ENCODE measurements at places on chromosomes 11 and 22.

- no peak for DNase-seq
These were observed 79.7 kb upstream of the WNT7B start for GRCh38 chr22:46056546-46057245.

DNA sequence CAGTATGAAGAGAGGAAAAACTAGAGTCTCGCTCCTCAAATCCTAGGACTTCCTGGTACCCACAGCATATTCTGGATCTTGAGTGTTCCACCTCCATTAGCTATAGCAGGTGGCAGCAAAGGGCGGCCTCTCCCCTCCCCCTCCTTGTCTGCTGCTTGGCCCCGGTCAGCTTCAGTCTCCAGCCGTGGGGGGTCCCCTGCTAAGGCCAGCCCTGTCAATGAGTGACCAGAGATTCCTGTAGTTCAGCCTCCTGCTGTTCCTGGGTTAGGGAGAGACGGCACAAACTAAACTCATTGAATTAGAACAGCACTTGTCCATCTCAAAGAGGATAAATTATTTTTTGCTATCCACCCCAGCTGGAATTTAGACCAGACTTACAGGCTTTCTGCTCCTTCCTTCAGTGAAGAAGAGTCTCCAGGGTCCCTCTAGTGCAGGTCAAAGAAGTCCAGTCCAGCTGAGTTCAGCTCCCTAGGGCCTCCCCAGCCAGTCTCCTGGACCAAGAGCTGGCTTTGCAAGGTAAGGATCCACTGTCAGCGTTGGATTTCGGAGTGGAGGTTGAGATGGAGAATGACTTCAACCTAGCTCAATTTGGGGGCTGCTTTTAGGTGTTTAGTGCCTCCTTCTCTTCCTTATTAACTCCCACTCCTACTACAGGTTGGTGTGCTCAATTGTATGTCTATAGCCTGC is 1.1 kb upstream of the PHLDB1 start:
- no peak for DNase-seq

DNA sequence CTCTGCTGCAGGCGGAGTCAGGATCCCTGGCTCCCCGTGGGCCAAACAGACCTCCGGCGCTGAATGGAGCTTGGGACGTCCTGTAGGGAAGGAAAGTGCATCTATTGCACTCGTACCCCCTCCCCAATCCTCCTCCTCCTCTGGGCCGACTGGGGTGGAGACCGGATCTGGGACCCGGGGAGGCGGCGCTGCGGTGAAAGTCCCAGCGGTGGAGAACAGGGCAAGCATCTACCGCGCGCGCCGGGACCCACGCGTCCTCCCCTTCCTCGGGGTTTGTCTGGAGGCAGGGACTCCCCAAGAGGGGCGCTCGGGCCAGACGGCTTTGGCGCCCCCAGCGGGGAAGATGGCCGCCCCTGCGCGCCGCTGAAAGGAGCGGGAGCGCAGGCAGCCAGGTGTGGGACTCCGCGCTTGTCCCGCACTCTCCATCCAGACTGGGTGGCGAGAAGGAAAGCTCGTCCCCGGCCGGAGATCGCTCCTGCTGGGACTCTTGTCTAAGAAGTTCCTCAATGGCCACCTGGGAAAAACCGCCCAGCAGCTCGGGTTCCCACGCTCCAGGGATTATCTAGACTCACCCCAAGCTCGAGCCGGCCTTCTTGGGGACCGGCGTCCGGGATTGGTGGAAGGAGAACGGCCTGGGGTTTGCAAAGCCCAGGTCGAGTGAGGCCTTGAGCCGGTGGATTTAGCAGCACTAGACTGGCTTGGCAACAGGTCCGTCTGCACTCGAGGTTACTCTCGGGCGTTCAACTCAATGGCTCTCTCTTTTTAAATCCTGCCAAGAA is 718 bp downstream of the FADS2 start:
- DNase-seq = peak; percentile 34

- DNase-seq = no peak
These were observed 22.2 kb upstream of the FGF19 start for GRCh38 chr11:69726019-69726418.

GRCh38 chr22:47163856-47164513 is 401.5 kb downstream of the TBC1D22A start:
- DNase-seq = no peak

- DNase-seq = no peak
These were observed 4.8 kb upstream of the FBXO7 start for GRCh38 chr22:32469799-32470212.

- DNase-seq = no peak
These were observed 12.6 kb downstream of the SOX10 start for GRCh38 chr22:37971475-37972434.

GRCh38 chr11:47607380-47607779 is 13.2 kb upstream of the C1QTNF4 start:
- no peak for DNase-seq

DNA sequence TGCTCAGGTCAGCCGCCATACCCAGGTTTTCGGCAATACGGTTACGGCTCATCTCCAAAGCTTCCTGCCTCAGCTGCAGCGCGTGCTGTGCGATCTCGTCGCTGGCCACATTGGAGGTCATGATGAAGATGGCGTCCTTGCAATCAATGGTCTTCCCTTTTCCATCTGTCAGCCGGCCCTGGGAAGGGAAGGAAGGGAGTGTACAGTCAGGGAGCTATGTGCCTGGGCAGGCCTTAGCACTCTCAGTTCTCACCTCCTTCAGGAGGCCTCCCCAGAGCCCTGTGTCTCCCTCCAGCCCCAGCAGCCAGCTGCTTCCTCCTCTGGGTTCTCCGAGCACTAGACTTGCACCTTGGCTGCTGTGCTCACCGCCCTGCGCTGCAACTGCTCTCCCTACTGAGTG is 51.5 kb upstream of the PHOX2A start:
- DNase-seq = no peak

- no peak for DNase-seq
These were observed 111.8 kb downstream of the MICAL2 start for GRCh38 chr11:12222055-12222792.

DNA sequence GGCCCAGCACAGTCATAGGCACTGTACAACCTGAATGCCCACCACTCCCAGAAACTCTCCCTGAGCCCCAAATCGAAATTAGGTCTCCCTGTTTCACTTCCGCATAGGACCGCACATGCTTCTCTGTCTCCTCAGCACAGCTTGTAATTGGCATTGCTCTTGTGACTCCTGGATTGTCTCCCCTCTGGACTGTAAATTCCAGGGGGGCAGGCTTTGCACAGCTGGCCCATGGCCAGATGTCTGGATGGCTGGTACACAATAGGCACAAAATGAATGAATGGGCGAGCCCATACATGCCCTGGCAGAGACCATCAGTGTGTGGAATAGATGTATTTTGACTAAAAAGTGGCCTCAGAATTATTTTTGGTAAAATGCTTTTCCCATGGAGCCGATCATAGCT is 63.3 kb upstream of the PHF21B start:
- DNase-seq = no peak

DNA sequence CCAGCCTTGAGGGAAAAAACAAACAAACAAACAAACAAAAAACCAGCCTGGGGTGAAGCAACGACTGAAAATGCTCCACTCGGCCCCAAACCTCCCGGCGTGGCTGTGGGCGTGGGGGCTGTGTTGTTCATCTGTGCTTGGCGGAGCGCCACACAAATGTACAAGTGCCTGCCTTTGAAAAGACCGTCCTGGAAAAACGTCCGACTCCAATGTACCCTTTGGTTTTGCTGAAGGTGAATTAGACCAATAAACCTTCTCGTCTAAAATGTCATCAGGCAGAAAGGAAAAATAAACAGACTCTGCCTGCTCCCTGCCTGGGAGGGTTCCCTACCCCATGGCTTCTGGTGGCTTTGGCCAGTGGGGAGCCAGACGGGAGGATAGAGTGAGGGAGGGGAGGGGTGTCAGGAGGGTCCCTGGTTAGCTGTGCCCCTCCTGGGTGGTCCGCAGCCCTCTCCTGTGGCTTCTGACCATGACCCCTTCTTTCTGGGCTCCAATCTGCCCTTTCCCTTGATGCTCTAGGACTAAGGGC is 93.9 kb downstream of the TRMU start:
- DNase-seq = no peak

DNA sequence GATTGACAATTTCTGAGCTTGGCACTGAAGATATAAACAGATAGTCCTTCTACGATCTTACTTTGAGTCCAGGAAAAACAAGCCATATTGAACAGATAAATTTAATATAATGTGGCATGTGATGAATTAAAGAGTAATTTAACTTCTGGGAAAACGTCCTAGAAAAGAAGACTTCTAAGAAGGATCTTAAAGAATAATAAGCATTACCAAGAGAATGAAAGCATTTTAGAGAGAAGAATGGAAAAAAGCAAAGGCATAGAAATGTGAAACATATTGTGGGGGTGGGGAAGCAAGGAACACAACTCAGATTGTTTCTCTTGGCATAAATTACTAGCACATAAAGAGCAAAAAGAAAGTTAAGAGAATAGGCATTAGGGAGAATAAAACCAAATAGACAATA is 5.4 kb downstream of the DDIAS start:
- DNase-seq = no peak

DNA sequence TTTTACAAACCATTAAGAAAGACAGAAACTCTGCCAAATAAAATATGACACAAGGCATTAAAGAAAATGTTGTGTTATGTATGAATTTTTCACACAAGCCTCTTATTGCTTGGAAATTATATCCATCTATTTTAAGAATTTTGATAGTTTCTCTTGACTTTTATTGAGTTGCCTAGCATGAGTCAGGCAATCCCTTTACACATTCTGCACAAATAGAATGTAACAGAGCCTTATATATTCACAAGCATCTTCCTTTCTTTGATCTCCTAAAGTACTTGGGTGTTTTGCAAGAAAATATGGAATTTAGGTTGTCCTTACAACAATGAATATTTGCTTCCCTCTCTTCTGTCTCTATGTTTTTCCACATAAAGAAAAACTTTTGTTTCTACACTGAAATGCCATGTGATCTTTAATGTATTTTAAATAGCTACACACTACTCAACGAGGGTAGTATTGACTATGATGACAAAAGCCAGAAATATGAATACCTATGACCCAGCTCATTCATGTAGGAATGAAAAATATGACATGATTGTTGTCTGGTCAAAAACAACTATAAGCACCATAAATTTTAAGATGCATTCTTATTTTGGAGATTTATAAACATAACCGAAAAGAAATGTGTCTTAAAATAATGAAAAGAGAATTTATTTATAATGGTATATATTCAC is 398.8 kb downstream of the GUCY1A2 start:
- DNase-seq = peak; percentile 52

- DNase-seq = no peak
These were observed 8.3 kb downstream of the SREBF2 start for GRCh38 chr22:41841085-41841712.

DNA sequence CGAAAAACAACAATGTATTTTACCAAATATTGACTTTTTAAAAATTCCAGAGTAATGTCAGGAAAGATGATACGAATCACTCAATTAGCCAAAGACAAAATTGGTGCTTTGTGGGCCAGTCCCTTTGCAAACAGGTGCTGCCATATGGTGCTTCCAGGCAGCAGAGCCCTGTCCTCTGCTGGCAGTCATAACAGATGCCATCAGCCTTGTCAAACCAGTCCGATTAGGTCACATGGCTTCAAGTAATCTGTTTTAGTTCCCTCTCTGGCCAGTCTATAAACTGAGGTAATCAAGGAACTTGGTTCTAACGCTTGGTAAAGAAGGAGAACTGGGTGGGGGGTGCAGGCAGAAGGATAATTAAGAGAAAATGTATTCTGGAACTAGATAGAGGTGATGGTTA is 49.1 kb upstream of the CAPRIN1 start:
- no peak for DNase-seq

DNA sequence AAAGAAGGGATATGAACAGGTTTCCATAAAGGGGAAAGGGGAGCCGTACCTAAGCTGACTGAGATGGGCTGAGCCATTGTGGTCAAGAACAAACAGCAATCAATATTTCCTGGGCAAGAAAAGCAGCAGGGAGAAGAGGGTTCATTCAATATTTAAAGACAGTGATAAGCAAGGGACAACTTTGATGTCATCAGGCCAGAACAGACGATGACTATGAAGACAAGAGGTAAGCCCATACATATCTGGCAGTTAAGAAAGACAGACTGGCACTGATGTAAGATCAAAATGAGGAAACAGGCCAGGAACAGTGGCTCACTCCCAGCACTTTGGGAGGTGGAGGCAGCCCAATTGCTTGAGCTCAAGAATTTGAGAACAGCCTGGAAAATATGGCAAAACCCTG is 2.4 kb downstream of the OR5A2 start:
- no peak for DNase-seq

DNA sequence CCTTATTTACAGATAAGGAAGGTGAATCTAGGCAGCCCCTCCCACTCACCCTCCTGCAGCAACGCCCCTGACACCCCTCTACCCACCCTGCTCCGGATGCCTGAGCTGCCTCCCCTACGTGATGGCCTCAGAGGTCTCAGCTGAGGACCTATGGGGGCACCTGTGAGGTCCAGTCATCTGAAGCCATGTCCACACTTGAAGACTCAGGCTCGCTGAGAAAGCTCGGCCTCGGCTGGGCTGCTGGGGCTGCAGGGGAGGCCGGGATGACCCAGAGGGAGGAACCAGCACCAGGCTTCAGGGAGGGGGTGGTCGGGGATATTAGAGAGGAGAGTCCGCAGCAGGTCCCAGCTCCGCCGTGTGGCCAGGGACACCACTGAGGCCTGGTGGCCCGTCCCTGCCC is 92.8 kb downstream of the BRD1 start:
- DNase-seq = no peak

DNA sequence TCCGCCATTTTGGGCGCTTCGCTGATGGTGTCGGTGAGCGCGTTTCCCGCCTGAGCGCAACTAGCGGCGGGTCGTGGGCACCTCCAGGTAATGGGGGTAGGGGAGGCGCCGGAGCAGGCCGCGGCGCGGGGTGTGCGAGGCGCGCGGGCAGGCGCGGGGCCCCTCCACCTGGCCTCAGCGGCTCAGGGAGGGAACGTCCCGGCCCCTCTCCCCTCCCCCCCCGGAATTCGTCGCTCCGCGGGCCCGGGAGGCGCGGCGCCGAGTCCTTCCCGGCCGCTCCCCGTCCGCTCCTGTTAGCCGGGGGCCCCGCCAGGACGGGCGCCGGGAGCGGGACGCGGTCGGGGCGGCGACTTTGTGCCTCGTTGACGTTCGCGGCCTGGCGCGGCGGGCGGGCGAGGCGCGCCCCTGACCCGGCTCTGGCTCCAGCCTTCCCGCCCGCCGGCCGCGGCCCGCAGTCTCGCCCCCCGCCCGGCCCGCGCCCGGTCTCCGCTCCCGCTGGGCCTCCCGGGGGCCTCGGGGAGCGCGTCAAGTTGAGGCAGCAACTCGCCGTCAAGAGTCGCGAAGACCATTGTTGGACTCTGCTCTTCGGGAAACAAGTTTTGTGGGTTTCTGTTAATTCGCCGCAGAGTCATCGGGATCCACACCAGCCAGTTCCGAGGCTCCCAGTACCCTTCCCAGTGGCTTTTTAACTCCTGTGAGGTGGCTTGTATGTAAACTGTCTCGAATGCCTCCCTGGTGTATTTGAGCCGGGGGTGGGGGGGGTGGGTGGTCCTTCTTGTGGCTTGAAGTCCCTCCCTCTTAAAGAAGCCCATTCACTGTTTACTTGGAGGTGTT is at the start of gene PPP6R3:
TSS of gene PPP6R3 (plus strand) at position 12 of the 834 bp plus-strand sequence. CDS start 76,913 bp downstream, outside the sequence.
- no peak for DNase-seq

- no peak for DNase-seq
These were observed 8.8 kb downstream of the UPB1 start for GRCh38 chr22:24503843-24504338.

DNA sequence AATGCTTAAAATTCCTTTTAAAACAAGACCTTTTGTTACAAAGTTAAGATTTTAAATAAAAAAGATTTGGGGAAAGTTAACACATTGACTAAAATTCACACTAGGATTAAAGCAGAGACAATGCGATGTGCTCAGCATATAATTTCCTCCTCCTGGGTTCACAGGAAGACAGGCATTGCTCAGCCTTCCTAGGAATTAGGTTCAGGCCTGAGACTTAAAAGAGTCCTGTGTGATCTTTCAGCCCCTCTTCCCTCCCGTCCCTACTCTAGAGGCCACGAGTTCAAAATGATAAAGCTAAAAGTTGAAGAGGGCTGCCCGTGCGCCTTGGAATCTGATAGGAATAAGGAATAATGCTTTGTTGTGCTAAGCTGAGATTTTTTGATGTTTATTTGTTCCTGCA is 218.6 kb downstream of the KIRREL3 start:
- no peak for DNase-seq
